NCI-H524 treated with DMSO at 0.1 percent for 48 hours (cell line): ENCODE measurements at places on chromosomes 7 and 10.

GRCh38 chr10:70780370-70780760 lies 4.8 kb downstream of the TBATA start:
- DNase-seq = no peak

DNA sequence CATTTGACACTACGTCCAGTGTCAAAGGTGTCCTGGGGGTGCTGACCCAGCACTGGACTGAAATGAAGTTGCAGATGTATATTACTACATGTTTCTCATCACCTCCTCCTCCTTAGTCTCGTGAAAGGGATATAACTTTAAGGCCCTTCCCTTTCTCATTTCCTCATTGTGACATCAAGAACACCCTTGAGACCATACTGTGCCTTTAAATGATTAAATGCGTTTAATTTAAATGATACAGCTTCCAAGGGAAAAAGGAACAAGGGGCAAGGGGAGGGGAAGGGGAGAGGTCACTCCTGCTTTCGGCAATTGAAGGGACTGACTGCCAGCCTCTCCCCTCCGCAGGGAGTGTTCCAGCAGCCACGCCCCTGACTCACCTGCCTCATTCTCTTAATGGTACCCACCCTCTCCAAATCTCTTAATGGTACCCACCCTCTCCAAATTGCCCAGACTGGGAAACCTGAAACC lies 80.5 kb upstream of the KMT2E start:
- DNase-seq = no peak

GRCh38 chr10:116241642-116242410 lies 31.2 kb downstream of the GFRA1 start:
- DNase-seq = no peak

- no peak for DNase-seq
These were observed 189.2 kb downstream of the EBF3 start for GRCh38 chr10:129774736-129775401.

DNA sequence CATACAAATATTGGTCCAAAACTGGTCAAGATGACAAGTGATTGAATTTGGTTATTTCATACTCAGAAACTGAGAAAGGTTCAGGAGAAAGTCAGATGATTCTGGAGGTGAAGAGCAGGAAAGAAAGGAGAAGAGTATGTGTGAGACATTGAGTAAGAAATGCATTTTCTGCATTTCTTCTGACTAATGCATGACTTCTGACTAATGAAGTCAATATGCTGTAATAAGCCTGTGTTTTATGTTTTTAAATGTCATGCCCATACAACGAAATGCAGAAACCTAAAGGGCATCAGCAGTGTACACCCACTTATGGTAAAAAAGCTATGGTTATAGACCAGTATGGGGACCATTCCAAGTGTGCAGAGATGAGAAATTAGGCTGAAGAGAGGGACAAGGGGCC lies 1227.8 kb upstream of the SORCS1 start:
- DNase-seq = no peak

DNA sequence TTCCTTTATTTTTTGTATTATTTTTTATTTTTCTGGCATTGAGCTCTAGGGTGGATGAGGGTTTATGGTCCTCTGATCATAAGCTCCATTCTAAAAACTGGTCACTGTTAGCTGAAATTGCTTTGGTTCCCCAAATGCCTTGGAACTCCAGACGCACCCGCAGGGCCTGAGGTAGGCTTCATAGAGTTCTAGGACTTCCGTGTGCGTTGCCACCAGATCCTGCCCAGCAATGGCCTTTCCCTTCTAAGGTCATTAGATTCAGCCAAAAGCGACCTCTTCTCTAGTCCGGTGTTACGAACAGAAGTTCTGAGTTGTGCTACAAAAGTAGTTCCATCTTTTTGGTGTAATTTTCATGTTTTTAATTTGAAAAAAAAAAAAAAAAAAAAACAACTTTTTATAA lies 64.4 kb downstream of the KLHDC10 start:
- no peak for DNase-seq

DNA sequence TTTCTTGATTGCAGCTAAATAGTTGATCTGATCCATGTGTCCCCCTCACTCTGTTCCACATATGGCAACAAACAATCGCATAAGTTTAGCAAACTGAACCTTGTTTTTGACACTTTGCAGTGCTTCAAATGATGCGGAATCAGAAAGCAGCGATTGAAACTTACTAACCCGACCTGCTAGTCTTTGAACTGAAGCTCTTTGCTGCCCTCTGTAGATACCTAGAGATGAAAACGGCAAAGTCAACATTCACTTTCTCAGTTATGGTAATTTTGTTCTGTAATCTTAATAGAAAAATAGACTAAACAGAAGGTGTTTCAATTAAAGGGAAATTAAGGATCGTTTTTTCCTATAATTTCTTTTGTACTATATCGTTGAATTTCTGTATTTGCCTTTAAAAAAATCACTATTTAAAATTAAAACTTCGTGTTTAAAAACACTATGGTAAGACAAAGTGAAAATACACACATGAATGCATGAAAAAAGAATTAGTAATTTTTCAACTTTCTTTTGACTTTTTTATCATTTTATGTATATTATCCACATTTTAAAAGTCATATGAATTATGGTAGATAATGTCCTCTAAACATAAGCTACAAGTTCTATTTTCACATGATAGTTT lies 276.5 kb downstream of the MAGI2 start:
- DNase-seq = peak; percentile 29

DNA sequence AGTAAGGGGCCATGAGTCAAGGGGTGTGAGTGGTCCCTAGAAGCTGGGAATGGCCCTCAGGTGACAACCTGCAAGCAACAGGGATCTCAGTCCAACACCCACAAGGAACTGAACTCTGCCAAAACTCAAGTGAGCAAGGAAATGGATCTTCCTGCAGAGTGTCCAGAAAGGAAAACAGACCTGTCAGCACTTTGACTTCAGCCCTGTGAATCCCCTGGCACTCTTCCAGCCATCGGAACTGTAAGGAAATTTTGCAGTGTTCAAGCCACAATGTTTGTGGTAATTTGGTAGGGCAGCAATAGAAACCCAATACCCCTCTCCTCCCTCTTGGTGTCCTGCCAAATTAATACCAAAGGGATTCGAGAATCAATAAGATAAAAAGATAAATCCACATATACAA lies 6.9 kb downstream of the LYZL1 start:
- no peak for DNase-seq
